ENCODE measurements at places on chromosomes 2 and 18.

- no peak for DNase-seq
Observed at GRCh38 chr2:120036145-120036544, 23.3 kb downstream of the EPB41L5 start.

- DNase-seq: no peak
Observed at GRCh38 chr2:100407073-100407472, 10.4 kb downstream of the CHST10 start.

DNA sequence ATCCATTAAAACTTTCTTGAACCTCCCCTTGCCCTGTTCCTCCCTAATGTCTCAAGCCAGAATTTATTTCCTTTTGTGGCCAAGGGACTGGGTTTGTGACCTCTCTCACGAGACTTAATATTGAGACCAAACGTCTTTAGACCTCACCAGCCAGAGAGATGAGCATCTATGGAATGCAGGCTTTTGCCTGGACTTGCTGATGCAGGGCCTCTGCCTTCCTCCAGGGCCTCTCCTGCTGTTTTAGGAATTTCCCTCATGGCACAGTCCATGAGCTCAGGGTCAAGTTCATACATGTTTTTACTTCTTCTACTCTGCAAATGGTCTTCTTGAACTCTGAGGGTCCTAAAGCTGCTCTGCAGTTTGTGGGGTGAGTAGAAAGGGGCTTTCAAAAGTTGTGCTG, 22.3 kb downstream of the IL1B start:
- DNase-seq: no peak

DNA sequence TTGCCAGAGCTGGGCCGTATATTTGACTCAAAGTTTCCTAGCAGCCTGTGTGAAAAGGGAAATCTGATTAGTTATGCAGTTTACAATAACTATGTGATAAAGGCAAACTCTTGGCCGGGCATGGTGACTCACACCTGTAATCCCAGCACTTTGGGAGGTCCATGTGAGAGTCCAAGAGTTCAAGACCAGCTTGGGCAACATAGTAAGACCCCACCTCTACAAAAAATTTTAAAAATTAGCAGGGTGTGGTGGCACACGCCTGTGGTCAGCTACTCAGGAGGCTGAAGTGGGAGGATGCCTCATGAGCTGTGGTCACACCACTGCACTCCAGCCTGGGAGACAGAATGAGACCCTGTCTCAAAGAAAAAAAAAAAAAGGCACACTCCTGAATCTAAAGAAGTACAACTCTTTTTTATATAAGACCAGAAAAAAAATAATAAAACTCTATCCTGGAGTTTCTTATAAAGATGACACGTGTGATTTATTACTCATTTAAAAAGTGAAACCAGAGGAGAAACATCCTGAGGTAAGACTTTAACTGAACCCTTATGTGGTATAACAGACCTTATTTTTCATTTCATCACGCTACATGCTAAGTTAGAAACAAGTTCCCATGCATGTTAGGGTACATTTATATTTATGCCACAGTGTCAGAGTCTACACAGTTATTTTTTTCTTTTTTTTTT, 32.6 kb upstream of the KCMF1 start:
- no peak for DNase-seq

DNA sequence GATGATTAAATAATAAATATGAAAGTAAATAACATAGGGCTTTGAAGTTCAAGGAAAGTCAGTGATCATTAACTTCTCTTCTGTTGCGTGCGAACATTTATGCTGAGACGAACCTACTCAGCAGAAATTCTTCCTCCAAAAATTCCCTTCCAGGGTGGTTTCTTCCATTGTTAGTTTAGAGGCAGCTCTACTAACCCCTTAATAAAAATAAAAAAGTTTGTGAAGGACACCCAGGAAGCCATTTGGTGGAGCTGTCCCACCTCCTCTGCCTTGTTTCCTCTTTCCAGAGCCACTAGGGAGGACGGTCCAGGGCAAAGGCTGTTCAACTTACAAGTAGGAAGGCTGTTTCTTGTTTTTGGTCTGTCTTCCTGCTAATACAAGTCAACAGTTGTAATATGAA, 2.1 kb upstream of the SMAD2 start:
- no peak for DNase-seq

DNA sequence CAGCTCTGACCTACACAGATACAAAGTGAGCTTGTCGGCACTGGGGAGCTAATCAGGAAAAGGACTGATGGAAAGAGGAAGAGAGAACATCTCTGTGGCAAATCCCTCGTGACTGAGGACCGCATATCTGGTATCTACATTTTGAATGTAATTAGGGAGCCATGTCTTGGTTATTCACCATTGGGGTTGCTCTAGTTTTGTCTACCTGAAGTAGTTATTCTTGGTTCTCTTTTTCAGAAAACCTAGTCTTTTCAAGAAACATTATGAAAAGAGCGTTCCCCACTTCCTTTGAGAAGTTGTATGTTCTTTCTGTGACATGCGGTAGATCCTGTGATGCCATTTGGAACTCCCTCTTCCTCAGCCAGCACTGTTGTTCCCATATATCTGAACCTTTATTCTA, 104.4 kb downstream of the DOCK10 start:
- no peak for DNase-seq

- DNase-seq: no peak
Observed at GRCh38 chr18:59022167-59022945, 117.3 kb upstream of the SEC11C start.

DNA sequence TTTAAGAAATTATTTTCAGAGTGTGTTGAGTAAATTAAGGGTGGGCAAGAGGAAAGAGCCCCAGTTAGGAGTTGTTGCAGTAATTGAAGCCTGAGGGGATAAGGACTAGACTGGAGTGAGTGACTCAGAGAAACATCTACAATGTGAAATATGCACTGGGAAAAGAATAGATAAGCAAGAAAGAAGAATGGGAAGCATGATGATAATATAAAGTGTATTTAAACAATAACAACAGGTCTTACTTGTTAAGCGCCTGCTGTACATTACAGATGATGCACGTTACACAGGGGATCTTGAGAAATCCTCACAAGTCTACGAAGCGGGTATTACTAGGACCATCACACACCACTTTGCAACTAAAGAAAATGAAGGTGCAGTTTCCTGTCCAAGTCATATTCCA, 73.6 kb upstream of the STK17B start:
- DNase-seq: no peak

DNA sequence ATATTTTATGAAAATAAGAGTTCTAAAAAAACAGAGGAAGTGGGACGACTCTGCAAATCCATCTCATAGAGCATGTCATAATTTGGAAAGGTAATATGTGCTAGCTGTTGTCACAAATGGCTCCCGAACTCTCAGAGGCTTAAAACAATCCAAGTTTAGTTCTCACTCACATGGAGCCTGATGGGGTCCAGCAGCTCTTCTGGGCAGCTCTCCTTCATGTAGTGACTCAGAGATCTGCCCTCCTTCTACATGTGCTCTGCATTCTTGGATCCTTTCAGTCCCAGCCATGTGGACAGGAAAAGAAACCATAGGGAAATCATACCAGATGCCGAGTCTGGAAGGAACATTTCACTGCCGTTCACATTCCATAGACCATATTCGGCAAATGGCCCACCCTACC, 180.1 kb upstream of the APCDD1 start:
- DNase-seq: no peak
